ENCODE measurements at places on chromosomes 16 and 17.

- DNase-seq = no peak
Observed at GRCh38 chr17:3482852-3483251, 7.1 kb downstream of the ASPA start.

GRCh38 chr16:64375391-64375980 is 746.4 kb downstream of the CDH11 start:
- DNase-seq = no peak

- no peak for DNase-seq
Observed at GRCh38 chr17:35074711-35075707, 11.5 kb upstream of the RFFL start.

DNA sequence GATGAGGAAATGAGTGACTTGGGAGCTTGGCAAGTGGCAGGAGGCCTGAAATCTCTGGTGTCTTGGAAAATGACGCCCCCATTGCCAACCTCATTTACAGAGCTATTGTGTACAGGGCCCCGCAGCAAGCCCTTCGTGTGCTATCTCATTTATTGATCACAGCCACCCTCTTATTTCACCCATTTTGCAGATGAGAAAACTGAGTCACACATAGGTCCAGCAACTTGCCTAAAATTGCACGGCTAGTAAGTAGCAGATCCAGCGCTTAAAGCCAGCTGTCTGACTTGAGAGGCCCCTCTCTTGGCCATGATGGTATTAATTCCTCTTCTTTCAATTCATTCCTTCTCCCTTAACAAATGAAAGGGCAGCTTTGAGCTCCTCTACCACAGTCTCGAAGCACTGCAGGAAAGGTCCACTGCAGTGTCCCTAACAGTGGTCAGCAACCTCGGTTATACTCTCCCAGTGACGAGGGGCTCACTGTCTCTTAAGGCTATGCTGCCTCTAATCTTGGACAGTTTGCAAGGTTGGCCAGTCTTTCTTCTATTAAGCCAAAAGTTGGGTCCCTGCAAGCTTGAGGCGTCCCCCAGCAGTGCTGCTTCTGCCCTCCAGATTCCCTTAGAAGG is 162.2 kb downstream of the COPRS start:
- no peak for DNase-seq

- no peak for DNase-seq
Observed at GRCh38 chr17:51516924-51517323, 256.6 kb downstream of the UTP18 start.

GRCh38 chr17:71959154-71959553 is 161.7 kb upstream of the SOX9 start:
- no peak for DNase-seq

DNA sequence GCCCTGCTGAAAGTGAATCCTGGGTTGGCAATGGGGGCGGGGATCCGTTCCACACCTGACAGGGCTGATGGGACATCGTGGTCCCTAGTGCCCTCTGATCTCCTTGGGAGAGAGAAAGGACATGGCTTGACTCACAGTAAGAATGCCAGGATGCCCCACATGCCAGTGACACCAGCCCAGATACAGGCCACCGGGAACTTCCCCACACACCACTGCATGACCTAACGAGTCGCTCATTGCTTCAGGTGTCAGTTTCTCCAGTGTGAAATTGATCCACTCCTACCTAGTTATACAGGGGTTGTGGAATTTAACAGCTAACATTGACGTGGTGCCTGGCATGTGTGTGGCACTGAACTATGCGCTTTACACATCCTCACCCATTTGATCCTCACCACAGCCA is 7.5 kb downstream of the CD300LG start:
- no peak for DNase-seq

DNA sequence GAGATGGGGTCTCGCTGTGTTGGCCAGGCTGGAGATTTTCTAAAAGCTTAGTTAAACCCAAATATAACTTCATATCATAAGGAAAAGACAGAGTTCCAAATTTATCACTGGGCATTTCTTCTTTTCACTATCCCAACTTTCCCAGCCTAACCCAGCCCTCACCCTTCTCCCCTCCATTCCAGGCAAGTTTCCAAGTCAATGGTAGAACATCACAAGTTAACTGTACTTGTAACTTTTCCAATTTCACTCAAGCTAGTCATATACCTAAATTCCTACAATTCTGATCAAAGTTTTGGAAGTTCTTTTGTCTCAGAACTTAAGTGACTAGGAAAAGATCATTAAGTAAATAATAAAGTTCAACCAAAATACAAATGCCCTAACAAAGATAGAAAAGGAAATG is 61.2 kb downstream of the USP32 start:
- no peak for DNase-seq

DNA sequence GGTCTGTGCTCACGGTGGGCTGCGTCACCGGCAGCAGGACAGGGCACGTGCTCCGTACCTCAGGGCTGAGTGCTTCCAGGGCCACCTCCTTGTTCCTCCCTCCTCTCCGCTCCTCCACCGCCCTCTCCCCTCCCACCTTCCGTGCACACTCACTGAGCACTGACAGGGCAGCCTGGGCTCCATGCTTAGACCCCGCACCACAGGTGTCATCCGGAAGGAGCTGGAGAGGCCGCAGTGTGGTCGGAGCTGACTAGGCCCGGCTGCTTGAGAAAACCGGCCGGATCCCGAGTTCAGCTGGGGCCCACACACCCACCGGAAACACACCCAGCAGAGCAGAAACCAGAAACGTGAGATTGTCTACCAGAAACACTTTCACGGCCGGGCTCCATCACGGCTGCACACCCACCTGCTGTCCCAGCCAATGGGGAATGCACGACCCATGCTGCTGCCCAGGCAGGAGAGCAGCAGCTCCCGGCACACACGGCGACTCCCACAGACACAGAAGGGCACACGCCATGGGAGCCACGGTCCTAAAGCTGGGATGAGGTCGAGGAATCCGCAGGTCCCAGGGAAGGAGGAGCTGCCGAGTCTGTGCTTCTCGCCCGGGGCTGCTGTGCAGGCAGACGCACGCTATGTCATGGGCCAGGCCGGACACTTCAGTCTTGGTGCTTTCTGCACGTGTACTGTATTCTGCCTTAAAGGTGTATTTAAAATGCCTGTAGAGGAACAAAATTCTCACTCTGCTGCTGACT is 55.0 kb upstream of the ZNF469 start:
- no peak for DNase-seq

- no peak for DNase-seq
Observed at GRCh38 chr16:10613785-10614485, 33.5 kb upstream of the EMP2 start.

- DNase-seq = no peak
Observed at GRCh38 chr16:85014311-85014710, 3.0 kb upstream of the ZDHHC7 start.
